Neuronal stem cell (in vitro differentiated cells): ENCODE measurements at places on chromosomes 13 and 19.

DNA sequence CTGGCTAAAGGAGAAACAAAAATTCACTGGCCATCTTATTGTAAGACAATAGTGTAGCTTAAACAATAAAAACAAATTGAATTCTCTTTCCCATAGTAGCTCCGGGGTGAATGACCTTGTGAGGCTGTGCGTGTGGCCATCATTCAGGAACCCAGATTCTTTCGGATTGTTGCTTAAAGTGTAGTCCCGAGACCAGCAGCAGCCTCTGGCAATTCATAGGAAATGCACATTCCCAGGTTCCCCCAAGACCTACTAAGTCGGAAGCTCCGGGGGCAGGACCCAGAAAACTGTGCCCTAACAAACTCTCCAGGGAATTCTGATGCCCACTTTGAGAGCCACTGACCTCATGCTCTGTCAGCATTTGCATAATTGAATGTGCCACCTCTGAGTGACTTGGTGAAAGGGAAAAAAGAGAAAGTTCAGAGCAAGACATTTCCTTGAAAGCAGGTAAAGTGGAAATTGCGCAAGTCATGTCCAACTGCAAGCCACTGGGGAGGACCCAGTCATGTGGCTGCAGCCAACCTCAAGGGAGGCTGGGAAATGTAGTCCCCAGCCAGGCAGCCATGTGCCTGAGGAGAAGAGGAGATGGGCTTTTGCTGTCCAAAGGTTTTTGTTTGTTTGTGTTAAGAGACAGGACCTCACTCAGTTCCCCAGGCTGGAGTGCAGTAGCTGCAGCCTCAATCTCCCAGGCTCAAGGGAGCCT, 50.7 kb upstream of the PNMA8B start:
- DNase-seq = no peak

DNA sequence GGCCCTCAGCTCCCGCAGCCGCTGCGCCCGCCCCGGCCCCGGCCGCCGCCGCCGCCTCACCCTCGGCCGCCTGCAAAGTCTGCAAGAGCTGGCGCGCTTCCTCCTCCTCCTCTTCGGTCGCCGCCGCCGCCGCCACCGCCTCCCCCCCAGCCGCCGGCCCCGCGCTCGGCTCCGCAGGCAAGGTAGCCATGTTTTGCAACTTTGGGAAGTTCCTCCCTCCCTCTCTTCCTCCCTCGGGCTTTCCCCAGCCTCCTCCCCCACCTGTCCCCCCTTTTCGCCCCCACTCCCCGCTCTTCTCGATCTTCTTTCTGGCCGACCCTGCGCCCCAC, 433 bp downstream of the SIX5 start:
- no peak for DNase-seq

- DNase-seq = peak; percentile 76
These were observed at the start of gene ATCAY for GRCh38 chr19:3880471-3881271. Gene ATCAY, plus strand, starts transcription at chr19:3880685. Its CDS starts 5,083 bp downstream, at chr19:3885768.

- peak; percentile 14 for DNase-seq
These were observed 73.1 kb downstream of the TNFSF13B start for GRCh38 chr13:108342369-108343289.

- DNase-seq = no peak
These were observed 18.3 kb downstream of the CACNA1A start for GRCh38 chr19:13487985-13488384.

- peak; percentile 80 for DNase-seq
These were observed 4.6 kb downstream of the AXL start for GRCh38 chr19:41223431-41224234.

DNA sequence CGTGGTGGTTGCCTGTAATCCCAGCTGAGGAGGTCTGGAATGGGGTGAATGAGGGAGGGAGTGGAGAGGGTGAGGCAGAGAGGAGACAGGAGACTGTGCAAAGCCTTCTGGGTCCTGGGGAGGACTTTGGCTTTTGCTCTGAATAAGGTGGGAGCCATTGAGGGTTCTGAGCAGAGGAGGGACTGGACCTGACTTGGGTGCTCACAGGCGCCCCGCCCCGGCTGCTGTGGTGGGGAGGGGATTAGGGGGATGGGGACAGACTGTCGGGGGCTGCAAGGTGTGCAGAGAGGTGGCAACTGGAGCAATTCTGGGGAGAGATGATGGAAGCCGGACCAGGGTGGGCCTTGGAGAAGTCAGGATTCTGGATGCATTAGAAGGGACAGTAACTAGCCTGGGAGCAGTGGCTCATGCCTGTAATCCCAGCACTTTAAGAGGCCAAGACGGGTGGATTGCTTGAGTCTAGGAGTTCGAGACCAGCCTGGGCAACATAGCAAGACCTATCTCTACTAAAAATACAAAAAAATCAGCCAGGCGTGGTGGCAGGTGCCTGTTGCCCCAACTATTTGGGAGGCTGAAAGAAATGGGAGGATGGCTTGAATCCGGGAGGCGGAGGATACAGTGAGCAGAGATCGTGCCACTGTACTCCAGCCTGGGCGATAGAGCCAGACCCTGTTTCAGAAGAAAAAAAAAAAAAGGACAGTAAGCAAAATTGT, 16.1 kb upstream of the NANOS3 start:
- DNase-seq = no peak

GRCh38 chr13:113803409-113804016, 44.5 kb downstream of the TMEM255B start:
- DNase-seq = no peak

DNA sequence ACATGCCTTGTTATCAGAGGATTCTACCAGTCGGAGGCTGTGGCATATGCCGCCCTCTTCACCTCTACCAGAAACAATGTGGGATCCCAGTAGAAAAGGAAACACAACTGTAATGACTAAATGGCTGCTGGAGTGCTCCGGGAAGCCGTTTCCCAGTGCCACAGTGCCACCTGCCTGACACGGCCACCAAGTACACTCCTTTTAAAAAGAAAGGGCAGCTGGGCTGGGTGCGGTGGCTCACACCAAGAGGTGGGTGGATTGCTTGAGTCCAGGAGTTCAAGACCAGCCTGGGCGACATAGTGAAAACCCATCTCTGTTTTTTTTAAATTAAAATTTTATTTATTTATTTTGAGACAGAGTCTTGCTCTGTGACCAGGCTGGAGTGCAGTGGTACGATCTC, 67.3 kb downstream of the TRPM4 start:
- peak; percentile 48 for DNase-seq

- no peak for DNase-seq
These were observed 74.7 kb downstream of the KL start for GRCh38 chr13:33090755-33091414.

DNA sequence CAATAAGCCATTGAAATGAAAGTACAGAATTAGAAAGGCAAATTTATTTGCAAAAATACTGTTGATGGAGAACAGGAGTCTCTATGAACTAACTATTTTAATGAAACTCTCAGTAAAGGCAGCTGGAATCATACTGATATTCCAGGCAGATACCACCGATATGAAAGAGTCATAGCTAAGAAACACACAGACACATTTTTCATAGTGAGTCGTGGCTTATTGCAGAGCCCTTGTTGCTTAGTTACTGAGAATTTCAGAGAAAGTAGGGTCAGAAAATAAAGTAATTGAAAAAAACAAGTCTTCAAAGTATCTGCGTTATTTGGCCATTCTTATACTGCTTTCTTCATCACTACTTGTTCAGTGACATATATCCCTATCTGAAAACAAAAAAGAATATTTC, 1890.9 kb downstream of the PCDH9 start:
- no peak for DNase-seq

GRCh38 chr13:23848019-23848418, 41.2 kb downstream of the MIPEP start:
- no peak for DNase-seq

DNA sequence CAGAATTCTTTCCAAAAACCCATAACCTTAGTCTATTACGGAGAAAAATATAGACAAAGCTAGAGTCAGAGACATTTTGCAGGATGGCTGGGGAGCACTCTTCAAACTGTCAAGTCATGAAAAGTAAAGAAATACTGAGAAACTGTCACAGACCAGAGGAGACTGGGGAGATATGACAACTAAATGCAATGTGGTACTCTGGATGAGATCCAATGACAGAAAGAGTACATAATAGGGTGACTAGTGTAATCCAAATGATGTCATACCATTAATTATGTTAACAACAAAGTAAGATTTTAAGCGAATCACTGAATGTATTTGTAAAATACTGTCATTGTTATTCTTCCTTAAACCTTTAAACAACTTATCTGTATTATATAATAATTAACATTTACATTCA, 393.8 kb downstream of the LIG4 start:
- no peak for DNase-seq

- DNase-seq = no peak
These were observed 54.3 kb downstream of the MTMR6 start for GRCh38 chr13:25232937-25233515.

GRCh38 chr13:47455626-47456025, 545.4 kb downstream of the SUCLA2 start:
- no peak for DNase-seq

DNA sequence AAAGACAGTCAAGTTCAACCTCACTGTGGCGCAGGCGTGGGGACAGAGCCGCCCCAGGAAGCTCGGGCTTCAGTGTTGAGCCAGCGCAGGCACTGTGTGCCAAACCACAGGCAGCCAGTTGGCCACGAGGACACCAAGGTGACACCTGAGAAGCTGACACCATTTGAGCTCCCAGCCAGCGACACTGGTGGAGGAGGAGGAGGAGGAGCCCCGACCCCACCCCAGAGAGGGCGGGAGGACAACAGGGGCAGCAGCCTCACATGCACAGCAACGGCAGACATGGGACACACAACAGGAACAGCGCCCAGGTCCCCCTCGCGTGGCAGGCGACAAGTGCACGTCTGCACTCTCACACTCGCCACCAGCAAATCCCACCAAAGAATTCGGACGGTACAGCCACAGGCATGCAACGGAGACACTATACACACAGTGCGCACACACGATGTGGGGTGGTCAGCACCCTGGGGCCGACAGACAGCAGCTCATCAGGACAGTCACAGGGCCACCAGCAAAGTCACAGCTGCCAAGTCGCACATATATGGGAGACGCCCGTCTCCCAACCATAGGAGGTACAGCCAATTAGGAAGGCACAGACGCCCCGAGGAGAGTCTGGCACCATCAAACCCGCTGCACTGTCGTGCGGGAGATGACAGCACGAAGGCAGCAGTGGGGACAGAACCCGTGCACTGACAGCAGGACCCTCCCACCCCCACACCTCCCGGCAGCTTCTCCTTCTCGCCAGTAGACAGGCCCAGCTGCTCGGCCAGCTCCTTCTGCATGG, 3.4 kb downstream of the EIF3G start:
- DNase-seq = no peak

DNA sequence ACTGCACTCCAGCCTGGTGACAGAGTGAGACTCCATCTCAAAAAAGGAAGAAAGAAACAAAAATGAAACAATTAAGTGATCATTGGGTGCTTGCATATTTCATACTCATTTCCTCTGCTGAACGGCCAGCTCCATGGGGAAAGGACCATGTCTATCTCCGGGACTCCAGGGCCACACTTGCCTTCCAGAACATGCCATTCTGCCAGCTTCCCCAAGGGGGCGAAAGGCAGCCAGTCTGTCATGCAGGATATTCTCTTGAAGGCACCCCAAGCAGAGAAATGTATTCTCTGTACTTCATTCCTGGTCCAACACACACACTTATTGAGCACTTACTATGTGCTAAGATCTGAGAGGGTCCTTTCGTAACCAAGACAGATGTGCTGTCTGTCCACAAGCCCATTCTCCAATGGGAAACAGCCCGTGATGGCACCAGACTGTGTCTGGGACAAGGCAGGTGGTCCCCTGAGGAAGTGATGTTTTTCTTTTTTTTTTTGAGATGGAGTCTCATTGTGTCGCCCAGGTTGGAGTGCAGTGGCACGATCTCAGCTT, 10.2 kb upstream of the CARM1 start:
- DNase-seq = no peak

DNA sequence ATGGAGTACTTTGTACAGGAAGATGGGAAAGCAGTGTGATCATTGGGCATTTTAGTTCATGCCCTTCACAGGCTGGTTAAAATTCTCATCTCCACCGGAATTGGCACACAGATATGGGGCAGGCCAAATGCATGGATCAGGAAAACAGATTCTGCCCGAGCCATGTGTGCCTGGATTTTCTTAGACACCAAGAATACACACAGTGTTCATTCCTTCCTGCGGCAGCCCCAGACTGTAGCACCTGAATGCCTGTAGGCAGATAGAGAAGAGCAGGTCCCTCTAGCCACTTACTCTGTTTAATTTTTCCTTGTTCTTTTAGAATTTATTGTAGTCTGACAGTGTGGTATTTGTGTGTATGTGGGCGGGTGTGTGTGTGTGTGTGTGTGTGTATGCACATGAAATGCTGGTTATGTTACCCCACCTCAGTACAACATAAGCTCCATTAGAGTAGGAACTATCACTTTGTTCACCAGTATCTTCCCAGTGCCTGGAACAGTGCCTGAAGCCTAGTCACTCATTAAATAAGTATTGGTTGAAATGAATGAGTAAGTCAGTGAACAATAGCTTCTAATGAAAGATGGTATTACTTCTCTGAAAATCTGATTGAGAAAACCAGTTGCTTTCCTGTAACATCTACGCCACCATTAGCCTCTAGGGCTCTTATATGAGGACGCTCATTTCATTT, 41.7 kb downstream of the FRY start:
- no peak for DNase-seq

DNA sequence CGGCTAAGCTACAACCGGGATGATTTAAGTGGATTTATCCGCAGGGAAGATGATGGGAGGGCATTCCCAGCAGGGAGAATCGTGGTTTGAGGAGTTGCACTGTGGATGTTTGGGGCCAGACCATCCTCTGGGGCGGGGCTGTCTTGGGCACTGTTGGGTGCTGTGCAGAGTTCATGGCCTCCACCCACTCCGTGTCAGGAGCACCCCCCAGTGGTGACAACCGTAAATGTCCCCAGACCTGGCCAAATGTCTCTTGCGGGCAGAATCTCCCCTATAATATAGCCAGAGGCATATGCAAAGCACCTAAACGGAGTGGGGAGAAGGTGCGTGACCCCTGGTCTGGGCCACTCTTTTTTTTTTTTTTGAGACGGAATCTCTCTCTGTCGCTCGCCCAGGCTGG, 40.2 kb downstream of the SMIM24 start:
- no peak for DNase-seq

DNA sequence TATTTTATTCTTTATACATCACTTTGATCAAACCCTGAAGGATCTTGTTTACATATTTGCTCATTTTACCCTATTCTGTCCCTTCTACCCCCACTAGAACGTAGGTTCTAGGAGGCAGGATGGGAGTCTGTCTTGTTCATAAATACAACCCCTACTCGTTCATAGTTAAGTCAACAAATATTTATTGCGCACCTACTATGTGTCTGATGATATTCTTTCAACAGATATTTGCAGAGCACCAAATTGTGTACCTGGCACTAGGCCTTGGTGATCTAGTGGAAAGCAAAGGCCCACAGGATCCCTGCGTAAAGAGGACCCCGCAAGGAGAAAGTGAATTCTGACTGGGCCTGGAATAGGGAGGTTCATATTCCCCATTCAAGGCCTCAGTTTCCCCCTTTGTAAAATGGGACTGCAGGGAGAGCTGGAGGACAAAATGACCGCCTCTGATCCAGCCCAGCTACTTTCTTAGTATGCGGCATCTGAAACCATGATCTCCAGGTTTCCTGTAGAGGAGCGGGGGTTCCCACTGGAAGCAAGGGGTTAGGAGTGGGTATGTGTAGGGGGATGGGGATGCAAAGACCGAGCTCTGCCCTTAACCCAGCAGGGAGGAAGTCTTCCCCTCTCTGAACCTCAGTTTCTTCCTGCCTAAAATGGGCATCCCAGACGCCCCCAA, 534 bp upstream of the GEMIN7 start:
- DNase-seq = no peak
